ENCODE measurements at places on chromosomes 2 and 18.

DNA sequence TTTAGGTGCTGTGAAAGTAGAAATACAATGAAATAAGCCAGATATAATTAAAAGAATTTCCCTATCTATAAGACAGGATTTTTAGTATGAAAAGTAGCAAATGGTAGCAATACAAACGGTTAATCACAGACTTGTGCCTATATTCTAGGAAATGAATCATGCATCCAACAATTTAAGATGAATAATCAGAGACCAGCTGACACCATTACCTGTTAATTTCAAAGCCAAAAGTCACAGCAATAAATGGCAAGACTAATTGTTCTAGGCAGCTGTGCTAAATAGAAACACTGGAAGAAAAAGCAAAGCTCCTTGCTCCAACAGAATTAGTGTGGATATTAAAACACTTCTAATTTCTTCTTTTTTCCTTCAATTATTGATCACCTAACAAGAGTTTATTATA lies 35.1 kb upstream of the MPP4 start:
- DNase-seq: no peak

GRCh38 chr2:83899271-83899670 lies 559.8 kb downstream of the SUCLG1 start:
- DNase-seq: no peak

DNA sequence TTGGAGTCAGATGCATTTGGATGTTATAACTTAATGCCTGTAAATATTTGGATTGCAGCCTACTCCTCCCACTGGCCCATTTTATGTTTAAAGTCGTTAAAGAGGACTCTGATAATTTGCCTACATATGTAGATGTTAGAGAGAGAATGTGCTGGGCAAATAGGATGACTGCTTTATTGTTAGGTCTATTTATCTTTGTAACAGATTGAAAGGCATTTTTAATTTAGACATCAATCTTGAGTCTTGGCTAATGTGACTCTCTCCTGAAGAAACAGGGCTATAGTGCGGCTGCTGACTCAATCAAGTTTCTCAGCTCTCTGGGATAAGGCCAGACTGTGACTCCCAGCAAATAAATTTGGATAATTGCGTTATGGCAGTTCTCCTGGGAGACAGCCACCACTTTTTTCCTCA lies 1101.4 kb downstream of the CBLN2 start:
- DNase-seq: no peak

DNA sequence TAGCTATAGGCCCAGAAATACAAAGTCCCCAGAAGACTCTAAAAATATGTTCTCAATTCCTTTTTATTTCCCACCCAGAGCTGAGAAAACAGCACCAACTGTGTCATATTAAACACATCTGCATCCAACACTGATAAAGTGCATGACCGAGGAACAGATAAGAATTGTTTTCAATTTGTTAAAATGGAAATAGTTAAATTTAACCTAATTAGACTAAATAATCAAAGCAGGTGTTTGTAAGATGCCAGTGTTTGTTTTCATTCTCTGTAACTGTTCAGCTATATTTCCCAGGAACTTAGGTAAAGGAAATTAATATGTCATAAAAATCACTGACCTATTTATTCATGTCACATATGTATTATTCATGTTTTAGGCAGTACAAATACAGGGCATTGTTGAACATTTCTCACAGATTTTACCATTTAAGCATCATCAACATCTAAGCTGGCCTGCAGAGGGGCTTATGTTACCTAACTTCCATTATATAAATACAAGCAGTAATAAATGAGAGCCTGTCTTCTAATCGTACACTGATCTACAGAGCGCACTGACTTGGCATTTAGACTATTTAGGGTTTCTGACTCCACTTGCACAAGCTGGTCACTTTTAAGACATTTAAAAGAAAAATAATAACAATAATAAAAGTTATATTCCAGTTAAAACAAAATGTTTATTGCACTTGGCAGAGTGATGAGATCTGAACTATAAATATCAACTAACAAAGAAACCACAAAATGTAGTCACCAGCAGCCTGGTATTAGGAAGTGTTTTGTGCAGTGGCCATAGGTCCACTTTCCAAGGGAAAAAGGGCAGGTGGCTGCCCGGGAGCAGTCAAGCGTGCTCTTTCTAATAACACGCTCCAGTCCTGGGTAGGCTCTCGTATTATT lies 86.6 kb upstream of the ZFP36L2 start:
- DNase-seq: no peak

- DNase-seq: no peak
Observed at GRCh38 chr2:98480598-98480997, 35.9 kb downstream of the INPP4A start.

DNA sequence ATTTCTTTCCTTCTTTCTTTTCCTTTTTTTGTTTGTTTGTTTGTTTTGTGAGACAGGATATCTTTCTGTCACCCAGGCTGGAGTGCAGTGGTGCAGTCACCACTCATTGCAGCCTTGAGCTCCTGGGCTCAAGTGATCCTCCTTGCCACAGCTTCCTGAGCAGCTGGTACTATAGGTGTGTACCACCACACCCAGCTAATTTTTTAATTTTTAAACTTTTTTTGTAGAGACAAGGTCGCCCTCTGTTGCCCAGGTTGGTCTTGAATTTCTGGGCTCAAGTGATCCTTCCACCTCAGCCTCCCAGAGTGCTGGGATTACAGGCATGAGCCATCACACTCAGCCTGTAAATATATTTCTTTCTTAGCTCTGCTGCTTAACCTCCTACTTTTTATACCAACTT lies 83.4 kb upstream of the CYP20A1 start:
- peak; percentile 9 for DNase-seq

DNA sequence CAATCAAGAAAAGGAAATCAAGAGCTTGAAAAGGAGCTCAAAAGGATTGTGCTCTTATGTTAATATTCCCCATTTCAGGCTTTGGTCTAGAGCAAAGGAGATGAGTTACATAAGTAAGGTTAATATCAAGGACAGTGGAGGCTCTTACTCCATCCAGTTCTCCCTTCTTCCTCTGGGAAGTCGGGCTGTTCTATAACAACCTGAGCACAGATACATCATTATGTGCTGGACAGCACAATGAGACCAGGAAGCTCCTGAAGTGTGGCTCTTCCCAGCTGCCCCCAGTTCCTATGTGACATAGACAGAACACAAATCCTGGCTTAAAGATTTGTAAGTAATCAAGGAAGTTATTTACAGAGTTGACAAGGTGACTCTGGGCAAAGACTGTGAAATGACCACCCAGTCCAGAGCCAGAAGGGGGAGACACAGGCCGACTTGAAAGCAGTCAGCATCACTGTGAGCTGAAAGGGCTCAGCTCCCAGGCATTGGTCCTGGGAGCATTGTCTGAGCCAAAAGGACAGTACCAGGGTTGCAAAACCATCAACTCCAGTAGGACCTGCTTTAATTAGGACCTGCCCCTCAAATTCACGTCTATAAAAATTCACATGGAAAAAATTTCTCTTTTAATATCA lies 917.6 kb upstream of the ACVR2A start:
- DNase-seq: no peak

- peak; percentile 61 for DNase-seq
Observed at GRCh38 chr2:47907039-47907781, 912 bp upstream of the FBXO11 start.

- DNase-seq: no peak
Observed at GRCh38 chr2:67234440-67234839, 162.7 kb upstream of the ETAA1 start.

- no peak for DNase-seq
Observed at GRCh38 chr2:123870881-123871276, 154.2 kb upstream of the CNTNAP5 start.

DNA sequence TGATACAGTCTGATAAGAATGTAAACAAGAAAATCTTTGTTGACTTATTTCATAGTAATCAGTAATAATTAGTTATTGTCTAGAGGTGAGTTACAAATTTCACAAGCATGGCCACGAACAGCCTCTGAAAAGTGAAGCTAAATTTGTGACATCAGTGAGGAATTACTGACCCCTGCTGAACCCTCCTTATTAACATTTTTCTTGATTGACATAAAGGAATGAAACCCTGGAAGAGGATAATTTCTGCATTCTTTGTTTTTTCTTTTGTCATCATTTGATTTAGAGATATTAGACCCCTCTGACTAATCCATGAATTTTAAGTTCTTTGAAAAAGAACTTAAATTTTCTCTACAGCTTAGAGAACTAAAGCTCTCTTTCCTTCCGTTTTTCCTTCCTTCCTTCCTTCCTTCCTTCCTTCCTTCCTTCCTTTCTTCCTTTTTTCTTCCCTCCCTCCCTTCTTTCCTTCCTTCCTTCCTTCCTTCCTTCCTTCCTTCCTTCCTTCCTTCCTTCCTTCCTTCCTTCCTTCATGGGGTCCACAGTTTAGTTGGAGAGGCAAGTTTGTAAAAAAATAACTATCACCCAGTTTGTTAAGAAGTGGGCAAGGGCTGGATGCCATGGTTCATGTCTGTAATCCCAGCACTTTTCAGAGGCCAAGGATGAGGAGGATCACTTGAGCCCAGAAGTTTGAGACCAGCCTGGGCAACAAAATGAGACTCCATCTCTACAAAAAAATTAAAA lies 387.0 kb downstream of the MTX2 start:
- DNase-seq: no peak

DNA sequence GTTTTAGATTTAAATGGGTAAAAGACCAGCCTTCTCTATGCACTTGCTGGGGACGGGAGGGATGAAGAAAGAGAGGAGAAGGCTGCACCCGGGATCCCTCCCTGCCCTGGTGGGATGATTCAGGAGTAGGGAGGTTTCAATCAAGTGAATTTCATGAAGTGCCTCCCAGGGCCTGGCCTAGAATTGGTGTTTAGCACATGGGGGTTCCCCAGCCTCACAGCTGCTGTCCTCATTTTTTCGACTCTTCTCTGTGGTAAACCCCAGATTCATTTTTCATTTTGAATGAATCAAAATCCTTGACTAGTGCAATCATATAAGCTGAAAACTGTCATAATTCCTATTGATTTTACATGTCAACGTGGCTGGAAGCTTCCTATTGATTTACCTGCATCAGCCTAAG lies 81.1 kb downstream of the LPIN1 start:
- no peak for DNase-seq

GRCh38 chr18:76167845-76168621 lies 327.0 kb downstream of the ZNF516 start:
- DNase-seq: no peak

GRCh38 chr2:60974652-60975051 lies 42.9 kb upstream of the PEX13 start:
- no peak for DNase-seq

DNA sequence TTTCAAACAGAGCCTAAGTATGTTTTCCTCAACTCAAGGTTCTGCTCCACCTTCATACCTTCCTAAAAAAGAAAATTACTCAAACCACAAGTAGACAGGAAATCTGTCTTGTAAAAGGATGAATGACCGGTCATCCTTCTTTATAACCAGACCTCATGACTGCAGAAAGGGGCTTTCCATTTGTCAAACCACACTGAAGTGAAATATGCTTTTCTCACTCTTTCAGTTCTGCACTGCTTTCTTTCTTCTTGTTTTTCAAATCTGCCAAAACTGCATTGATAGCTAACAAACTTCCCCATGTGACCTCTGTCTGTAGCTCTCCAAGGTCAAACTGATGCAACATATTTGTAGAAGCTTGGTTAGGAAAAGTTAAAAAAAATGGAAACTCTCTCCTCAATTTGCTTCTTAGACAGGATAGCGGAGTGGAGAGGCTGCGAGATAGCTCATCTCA lies 308.9 kb upstream of the CCDC68 start:
- DNase-seq: no peak

- DNase-seq: no peak
Observed at GRCh38 chr18:13868501-13869271, 44.7 kb downstream of the MC5R start.

- DNase-seq: no peak
Observed at GRCh38 chr2:232132181-232132580, 170.7 kb downstream of the DIS3L2 start.

DNA sequence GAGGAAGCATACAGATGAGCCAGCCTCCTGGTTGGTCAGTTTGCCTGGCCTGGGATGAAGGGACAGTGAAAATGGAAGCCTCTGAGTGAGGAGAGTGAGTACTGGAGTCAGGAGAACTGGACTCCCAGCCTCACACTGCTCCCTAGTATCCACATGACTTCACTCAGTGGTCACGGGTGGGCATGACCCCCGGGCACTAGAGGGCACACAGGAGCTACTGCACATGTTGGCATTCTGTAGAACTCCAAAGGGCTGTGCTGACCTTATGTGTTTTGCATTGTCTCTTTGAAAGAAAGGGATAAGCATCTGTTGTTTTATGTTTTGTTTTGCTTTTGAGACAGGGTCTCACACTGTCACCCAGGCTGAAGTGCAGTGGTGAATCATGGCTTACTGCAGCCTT lies 23.7 kb downstream of the NCAPH start:
- DNase-seq: peak; percentile 66

- no peak for DNase-seq
Observed at GRCh38 chr2:201258666-201259615, 1.4 kb upstream of the CASP8 start.

DNA sequence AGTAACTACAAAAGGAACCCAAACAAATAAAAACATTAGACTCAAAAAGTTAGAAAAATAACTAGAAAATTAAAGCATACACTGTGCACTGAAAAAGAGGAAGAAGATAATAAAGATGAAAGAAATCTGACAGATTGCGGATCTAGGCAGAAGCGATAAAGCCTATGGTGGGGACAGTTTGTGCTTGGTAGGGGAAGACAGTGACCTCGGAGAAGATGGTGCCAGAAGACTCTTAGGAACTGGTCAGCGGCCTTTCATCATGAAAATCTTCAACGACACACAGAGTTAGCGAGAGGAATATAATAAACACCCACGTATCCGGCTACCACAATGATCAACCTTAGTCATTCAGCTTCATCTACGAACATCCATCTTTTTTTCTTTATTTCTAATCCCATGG lies 180.5 kb downstream of the HDAC4 start:
- DNase-seq: no peak

DNA sequence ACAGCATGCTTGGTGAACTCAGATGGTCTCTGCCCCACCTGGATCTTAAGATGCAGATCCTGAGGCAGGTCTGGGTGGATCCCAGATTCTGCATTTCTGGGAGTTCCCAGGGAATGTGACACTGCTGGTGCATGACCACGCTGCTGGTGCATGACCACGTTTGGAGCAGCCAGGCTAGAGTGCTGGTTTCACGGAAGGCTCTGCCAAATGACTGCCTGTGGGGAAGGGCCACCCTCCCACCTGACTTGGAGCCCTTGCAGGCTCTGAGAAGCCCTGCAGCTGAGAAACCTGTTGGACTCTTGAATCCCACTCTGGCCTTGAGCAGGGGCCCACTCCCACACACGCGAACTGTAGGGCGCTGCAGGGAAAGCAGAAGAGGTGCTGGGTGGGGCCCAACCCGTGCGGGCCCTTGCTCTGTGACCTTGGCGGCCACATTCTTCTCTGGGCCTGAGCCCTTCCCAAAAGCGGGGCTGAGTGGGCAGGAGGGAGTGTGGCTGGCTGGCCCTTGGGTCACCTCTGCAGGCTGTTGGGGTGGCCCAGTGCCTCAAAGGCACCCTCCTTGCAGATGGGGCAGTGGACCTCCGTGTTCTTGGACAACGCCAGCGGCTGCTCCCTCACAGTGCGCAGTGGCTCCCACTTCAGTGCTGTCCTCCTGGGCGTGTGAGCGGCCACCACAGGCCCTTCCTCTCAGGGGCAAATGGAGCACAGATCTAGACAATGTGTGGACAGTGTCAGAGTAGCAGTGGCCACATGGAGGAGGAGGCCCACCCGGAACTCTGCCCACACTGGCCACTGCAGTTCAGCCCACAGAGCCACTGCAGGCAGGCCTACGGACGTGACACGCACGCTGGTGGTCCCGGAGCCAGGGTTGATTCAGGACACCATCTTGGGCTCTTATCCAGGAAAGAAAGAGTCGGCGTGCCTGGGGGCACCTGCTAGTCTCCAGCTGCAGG lies 7.9 kb downstream of the ERFE start:
- DNase-seq: no peak
